ENCODE measurements at places on chromosomes 5 and 9.

DNA sequence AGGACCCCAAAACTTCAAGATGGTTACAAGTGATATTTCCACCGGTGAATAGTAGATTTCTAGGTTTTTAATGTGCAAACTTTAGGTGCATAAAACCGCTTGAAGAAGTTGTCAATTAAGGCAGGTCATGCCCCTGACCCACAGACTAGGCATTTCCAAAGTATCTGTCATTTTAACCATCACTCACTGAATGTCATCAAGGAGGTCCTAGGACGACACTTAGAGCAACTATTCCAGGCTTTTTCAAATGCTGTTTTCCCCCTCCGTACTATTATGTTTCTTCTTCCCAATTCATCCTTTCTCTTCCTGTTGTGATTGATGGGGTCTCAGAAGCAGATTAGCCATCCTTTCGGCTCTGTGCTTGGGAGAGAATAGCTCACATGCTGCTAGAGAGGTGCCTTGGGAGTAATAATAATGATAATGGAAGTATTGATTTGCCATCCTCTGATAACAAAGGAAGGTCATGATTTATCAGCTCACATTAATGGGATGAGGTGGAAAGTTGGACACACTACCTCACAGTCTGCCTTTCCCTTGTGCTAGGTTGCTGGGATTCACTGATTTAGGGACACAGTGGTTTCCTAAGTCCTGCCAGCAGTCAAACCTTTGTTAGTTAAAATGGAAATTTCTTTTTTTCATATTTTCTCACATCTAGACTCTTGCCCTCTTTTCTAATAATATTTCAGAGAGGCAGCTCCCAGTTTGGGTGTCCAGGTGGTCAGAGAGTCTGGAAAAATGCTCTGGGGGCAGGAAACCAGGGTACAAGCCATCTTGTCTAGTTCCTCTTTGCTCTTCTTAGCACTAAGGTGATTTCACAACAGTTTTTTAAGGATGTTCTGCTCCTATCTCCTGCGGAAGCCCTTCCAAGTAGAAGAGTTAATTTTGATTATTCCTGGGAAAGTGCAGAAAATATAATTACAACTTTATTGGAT lies 67.0 kb downstream of the PTTG1 start:
- no peak for DNase-seq

DNA sequence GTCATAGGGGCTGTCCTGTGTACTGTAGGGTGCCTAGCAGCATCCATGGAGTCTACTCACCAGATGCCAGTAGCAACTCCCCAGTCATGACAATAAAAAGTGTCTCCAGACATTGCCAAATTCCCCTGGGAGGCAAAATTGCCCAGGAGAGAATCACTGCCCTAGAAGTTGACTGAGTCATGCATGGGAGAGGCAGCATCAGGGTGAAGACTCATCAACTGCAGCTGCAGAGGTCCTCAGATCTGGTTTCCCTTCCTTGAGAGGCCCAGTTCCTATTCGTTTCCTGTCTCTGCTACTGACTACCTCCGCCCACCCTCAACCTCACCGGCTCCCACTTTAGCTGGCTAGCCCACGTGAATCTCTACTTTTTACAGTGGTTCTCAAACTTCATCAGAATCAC lies 88.6 kb upstream of the AGXT2 start:
- no peak for DNase-seq

- no peak for DNase-seq
Measured at GRCh38 chr5:144844086-144844485, 673.4 kb downstream of the KCTD16 start.

- no peak for DNase-seq
Measured at GRCh38 chr5:132483101-132483500, 7.5 kb downstream of the IRF1 start.

GRCh38 chr9:120882935-120883607 lies 6.1 kb upstream of the PHF19 start:
- no peak for DNase-seq

DNA sequence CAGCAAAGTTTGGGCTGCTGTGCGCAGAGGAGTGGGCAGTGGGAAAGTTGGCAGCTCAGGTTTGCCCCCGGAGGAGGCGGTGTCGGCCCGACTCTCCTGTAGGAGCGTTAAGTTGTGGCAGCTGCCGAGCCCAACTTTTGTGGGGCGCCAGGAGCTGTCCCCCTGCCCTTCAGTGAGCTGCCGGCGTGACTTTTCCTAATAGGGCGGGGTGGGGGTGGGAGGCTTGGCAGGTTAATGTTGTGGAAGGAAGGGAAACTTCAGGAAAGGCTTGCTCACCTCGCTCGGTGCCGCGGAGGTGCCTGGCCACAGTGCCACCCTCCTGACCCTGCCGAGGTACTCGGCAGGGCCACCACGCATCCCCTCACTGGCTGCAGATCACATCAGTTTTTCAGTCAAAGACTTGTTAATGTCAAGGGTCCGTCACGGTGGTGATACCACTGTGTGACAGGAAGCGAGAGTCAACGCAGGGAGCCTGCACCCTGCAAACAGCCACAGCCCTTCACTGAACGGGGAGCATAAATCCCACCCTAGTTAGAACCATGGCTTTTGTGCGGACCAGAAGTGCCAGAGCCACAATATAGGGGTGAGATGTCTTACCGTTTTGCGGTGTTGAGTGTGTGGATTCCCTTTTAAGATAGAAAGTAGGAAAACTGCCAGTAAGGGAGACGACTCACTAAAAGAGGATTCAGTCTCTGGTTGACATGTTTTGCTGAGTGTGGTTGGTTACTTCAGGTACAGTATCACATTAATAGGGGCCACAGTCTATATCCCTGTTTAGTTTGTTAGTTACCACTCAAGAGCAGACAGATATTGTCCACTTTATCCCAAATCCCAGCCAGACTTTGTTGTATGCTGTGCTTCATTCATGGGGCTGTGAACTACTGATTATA lies 796 bp downstream of the LNPEP start:
- no peak for DNase-seq

- no peak for DNase-seq
Measured at GRCh38 chr9:79813258-79813638, 241.5 kb downstream of the TLE4 start.

DNA sequence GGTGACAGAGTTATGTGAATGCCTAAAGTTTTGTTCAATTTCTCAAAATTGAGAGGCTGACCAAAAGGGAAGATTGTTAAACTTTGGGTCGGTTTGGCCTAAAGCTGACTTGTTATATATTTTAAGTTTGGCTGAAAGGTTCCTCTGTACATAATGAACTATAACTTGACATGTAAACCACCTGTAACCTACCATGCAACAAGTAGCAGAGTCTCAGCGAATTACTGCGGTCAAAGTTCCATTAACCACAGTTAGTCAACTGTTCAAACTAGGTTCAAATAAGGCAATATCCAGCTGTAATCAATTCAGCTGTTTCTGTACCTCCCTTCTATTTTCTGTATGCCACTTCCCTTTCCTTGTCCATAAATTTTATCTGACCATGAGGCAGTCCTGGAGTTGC lies 325.1 kb upstream of the NMUR2 start:
- DNase-seq = no peak
